ENCODE measurements at places on chromosomes 7 and 10.

DNA sequence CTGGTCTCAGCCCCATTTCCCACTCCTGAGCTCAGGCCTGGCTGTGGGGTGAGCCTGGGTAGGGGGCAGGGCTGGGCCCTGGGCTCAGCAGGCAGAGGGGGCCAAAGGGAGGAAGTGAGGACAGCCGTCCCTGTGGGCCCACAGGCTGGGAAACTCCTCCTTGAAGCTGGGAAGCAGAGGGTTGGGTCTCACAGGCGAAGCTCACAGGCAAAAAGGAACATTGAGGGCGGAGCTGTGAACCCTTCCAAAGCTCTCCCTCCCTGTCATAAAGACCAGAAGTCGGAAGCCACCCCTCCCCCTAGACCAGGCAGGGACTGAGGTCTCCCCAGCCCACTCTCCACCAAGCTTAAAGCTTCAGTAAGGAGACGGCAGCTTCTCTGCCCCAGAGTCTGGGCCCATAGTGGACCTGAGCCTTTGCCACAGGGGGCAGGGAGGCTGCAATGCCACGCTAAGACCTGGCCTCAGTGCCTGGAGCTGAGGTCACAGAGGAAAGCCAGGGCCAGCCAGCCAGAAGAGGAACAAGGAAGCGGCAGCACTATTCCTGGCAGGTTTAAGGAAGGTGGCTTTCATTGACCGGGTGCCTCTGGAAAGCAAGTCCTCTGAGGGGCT is 1.0 kb upstream of the KCP start:
- no peak for DNase-seq

GRCh38 chr10:84416245-84416555 is 87.8 kb downstream of the CCSER2 start:
- DNase-seq = no peak

DNA sequence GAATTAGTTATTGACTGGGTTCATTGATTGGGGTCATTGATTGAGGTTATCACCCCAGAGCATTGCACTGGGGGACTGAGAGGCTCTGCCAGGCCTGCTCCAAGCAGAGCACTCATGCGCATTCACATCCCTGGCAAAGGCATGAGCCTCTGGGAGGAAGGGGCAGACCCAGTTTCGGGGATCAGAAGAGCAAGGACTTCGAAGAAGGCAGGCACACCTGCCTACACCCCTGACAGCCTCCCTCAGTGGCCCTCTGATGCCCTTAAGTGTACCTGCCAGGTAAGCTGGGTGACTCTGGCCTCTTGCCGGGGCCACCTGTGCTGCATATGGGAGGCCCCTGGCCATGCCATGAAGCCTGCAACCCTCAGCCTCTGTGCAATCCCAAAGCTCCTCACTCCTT is 181.1 kb downstream of the PTPN20 start:
- DNase-seq = no peak

- peak; percentile 59 for DNase-seq
These were observed 18.3 kb downstream of the STEAP1B start for GRCh38 chr7:22481726-22482125.

GRCh38 chr7:112414855-112415490 is 35.3 kb upstream of the IFRD1 start:
- peak; percentile 64 for DNase-seq
